ENCODE measurements at places on chromosomes 7 and 10.

DNA sequence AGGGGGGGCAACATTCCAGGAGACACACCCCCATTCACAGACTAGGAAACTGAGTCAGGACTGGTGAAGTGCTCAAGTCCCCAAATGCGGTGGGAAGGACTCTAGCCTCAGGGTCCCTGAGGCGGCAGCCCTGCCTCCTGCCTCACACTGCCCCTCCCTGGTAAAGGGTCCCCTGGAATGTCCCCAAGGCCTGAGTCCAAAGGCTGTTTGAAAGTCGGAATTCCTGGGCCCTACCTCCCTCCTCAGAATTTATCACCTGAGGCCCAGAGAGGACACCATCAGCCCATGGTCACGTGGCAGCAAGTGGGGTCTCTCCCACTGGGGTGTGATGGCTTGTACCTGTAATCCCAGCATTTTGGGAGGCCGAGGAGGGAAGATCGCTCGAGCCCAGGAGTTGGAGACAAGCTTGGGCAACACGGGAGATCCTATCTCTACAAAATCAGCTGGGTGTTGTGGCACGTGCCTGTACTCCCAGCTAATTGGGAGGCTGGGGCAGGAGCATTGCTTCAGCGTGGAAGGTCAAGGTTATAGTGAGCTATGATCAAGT, 110.3 kb upstream of the TNRC18 start:
- DNase-seq = no peak

DNA sequence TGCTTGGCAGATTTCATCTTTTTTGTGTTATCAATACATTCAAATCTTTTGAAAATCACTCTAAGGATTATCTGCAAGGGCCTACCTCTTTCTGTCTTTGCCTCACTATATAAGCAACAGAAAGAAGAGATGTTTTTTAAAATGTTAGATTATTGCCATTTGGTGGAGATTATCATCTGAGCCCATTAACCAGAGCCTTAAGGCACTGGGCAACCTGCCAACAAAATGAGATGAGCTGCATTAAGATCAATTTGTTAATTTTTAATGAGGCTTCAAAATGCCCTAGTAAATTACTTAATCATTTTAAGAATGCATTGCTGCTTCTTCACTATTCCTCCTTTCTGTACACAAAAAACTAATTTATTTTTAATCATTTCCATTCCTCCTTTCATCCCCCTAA, 314.1 kb downstream of the SNX13 start:
- DNase-seq = no peak

DNA sequence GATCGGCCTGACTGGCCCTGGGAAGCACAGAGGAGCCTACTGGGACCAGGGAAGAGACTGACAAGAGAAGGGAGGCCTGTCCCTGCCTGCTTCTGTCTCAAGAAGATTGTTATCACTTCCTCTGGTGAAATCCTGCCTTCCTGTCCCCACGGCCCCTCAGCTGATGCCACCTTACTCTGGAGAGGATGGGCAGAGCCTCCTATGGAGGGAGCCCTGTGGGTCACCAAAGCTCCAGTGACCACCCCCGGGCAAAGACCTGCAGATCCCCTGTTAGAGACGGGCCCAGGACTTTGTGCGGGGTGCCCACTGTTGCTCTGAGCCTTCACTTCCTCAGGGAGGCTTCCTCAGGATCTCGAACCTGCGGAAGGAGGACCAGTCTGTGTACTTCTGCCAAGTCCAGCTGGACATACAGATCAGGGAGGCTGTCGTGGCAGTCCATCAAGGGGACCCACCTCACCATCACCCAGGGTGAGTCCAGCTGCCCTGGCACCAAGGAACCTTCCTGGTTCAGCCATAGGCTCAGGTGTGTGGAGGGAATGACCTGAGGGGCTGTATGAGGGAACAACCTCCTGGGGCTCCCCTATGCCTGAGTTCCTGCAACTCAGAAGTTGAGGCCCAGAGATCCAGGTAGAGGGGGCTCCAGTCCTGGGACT, 1.4 kb upstream of the PILRB start:
- no peak for DNase-seq

GRCh38 chr7:26538216-26538615, 246.6 kb downstream of the SNX10 start:
- DNase-seq = no peak

DNA sequence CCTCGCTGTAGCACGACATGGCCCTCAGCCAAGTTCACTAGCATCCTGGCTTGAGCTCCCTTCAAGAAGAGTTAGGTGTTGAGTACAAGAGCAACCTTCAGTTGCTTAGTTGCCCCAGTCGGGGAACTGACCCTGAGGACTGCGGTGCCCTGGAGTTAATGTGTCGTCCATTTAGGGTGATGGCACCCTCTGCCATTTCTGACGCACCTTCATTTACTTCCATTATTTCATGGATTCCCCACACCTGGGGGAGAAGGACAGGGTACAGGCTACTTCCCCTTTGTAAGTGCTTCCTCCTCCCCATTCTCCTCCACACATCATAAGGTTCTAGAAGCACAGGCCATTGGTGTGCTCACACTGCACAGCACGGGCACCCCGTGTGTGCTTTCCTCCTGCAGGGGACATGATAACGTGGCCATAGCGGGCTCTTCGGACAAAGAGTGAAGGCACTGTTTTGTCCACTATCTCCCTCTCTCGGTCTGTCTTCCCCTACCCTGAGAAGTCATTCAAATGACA, 1.8 kb downstream of the ALOX5 start:
- no peak for DNase-seq

DNA sequence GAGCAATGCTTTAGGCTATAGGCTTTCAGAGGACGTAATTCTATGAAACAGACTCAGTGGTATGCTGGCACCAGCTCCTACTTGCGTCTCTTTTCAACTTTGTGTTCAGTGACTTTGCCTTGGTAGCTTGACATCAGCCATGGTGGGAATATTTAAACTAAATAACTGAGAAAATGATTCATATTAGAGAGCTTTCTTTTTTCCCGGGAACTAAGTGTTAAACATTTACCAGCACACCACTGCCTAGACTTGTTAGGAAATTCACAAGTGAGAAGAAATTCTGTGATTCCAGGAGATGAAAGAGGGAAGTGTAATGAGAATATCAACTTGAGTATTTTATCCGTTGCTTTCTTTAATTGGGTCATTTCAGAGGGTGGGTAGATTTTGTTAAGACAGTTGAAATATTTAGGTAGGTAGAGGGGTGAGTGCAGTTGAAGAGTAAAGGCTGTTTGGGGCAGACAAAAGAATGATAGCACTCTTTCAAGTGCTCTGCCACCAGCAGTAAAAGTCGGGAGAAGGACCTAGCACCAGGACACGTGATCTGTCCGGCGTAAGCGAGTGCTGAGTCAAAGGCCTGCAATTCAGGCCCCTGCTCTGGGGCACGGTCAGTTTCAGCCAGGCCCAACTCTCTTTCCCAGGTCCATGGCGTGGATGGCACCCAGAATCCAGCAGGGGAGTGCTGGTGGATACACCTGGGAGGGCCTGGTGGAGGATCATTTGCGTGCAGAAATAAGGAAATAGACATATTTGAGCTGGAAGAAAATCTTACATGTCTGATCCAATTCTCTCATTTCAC, 206.3 kb downstream of the SNX10 start:
- DNase-seq = no peak

GRCh38 chr10:124592736-124593430, 131.3 kb downstream of the LHPP start:
- DNase-seq = no peak

DNA sequence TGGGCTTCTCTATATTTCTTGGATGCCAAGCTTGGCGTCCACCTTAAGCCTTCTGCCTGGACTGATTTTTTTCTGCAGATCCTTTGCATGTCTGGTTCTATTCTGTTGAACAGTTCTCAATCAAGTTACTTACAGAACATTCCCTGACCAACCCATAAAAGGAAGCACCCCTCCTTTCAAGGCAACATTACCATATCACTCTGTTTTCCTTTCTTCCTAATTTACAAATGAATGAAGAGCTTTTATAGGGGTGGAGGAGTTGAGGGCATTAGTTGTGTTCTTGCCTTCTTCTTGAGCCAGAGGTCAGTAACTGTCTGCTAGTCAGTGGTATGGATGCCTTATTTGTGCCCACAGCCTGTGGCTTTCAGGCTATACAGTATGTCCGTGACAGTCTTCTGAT, 361.0 kb downstream of the PHTF2 start:
- no peak for DNase-seq

GRCh38 chr10:74011770-74012169, 13.9 kb downstream of the VCL start:
- DNase-seq = no peak

DNA sequence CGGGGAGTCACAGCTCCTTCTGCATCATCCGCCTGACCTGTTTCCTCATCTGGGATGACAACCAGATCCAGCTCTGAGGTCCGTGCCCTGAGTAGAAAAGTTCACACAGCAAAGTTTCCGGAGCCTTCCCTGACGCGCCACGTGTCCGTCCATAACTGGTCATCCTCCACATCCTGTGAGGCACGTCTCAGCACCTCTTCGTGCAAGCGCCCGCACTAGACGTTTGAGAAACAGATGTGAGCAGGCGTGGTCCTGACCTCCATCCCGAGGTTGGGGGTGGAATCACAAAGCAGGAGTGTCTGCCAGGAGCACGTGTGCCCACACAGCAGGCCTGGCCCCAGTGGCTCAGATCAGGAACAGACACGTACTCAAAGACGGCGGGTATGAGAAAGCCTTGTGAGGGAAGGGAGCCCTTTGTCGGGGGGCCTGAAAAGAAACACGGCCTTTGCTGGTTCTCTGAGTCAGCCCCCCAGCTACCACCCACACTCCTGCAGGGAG, 520.8 kb downstream of the DNAJB6 start:
- DNase-seq = no peak

GRCh38 chr10:31171402-31172083, 139.9 kb upstream of the ZNF438 start:
- DNase-seq = no peak

DNA sequence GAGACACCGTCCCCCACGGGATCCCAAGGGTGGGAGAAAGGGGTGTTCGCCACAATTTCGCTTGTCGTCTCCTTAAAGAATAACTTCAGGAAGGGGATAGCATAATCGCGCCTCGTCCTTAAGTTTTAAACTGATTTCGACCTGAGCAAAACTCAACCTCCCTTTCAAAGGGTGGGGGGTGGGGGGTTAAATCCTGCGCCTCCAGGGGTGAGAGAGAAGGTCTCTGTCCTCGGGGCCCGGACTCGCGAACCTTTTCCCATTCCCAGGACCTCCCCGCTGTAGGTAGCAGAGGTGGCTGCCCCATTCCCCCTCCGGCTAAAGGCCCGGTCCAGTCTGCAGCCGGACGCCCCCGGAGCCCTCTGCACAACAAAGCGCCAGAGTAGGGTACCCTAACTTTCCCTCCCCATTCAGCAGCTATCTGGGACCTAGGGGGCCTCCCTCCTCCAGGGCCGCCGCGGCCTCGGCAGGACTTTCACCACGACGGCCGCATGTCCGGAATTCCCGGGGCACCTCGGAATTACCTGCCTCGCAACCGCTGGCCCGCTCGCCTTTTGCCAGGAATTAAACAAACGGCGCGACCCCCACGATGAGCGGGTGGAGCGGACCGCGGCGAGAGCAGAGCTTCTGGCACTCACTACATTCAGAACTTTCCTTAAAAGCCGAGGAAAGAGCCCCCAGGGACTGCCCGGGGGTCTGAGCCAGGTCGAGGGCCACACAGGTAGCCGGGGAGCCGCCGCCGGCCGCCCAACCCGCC, 1.7 kb downstream of the CDK6 start:
- no peak for DNase-seq

GRCh38 chr10:17984056-17984455, 32.3 kb downstream of the SLC39A12 start:
- DNase-seq = no peak

DNA sequence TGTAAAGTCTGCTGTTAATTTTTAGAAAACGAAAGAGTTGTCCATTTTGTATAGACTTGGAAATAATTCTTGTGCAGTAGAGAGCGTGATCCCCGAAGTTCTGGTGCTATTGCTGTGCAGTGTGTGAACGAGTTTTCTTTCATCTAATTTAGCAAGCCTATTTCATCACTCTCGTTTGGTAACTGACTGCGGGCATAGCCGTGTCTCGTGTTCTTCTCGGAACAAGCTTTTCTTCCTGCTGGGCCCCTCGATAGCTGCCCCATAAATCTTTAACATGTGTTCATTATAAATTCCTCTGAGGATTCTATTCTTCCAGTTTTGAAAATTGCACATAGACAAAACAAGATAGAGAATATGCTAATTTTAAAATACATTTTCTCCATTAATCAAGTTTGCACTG, 622.0 kb upstream of the PFKP start:
- no peak for DNase-seq

- no peak for DNase-seq
Observed at GRCh38 chr7:81439591-81439990, 330.3 kb downstream of the HGF start.

GRCh38 chr10:124594240-124594639, 132.6 kb downstream of the LHPP start:
- DNase-seq = no peak

DNA sequence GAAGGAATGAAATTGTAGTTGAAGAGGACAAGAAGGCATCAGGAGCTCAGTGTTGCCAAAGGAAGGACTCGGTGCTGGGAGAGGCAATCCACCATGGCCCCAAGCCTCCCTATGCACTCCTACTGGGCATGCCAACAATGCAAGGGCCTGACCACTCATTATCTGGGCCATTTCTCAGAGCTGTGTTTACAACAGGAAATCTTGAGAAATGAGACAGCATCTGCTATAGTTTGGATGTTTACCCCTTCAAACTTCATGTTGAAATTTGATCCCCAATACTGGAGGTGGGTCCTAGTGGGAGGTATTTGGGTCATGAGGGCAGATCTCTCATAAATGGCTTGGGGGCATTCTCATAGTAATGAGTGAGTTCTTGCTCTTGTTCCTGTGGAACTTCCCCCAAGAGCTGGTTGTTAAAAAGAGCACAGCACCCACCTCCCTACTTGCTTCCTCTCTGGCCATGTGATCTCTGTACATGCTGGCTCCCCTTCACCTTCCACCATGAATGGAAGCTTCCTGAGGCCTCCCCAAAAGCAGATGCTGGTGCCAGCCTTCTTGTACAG, 50.8 kb upstream of the AOAH start:
- no peak for DNase-seq

DNA sequence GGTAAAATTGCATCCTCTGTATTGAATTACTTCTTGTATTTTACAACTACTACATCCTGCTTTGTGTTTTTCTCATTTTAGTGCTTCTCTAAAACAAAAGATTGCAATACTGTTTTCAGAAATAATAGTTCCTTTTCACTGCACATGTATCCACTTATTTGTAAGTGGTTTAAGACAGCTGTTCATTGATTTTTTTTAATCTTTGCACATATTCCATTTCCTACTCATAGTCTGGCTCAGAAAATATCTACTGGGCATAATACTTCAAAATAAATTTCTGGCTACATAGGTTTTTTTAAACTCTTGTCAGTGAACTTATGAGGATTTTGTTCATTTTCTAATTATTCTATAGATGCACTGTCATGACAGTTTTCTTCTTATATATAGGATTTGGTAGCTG, 54.8 kb downstream of the SND1 start:
- DNase-seq = no peak

DNA sequence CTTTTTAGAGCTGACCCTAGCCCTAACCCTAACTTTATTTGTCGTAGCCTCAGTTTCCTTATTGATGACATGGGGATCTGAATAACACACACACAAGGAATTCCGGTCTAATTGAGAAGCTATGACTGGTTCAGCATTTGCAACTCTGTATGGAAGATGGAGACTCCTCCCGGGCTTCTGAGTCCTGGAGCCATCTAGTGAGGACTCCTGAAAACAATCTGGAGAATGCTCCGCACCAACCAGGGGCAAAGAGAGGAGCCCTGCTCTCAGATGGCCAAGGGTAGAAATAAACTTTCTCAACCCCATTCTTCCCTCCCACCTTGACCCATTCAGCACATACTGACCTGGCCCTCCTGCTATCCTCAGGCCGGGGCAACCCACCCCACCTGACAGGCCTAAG, 26.4 kb downstream of the MBL2 start:
- DNase-seq = no peak

- no peak for DNase-seq
Observed at GRCh38 chr7:137160236-137160635, 183.3 kb downstream of the PTN start.

Measured in SHP77 (cell line).